Colonic mucosa (tissue), 4 donors: ENCODE measurements at places on chromosomes 7 and 10. TPM values are rescaled to one million over a fixed set of nuclear protein-coding genes. Genes with fewer than 3 reads are reported as not detected.

Gene HKDC1
- 19.0 TPM for total RNA-seq

Gene TMEM72
- total RNA-seq, result 17.6 TPM

DNA sequence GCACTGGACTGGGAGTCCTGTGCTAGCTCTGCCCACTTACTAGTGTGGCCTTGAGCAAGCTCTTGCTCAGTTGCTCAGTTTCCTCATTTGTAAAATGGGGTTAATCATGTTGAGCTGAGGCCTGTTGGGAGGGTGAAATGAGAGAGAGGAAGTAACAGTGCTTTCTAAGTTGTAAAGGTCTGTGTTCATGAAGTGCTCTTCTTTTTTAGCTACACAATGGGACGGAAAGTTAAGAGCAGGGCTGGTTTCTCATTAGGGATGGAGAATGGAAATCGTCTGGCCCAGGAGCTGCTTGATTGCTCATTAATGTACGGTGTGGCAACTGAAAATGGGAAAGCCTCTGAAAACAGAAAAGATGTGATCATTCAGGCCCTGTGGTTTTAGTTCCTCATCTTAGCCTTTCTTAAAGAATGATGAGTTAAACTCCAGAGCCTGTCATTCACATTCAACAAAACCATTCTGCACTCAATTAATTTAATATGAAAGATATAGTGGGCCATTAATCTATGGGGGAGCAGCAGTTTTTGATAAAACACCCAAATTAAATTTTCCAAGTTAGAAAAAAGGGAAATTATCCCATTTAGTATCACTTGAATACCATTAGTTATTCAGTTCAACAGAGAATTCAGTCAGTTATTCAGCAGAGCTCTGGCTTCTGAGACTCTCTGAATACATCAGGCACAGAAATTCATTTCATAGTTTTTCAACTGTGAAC lies 60.5 kb downstream of the SH2D4B start:
- no peaks in the 10 kb centered on the region for H3K36me3 ChIP-seq
- H3K4me1 ChIP-seq, result no peaks in the 10 kb centered on the region
- no peaks in the 10 kb centered on the region for H3K27me3 ChIP-seq
- DNase-seq, result no peak
- H3K4me3 ChIP-seq, result no peak overlapping the region
- no peak overlapping the region for H3K27ac ChIP-seq

DNA sequence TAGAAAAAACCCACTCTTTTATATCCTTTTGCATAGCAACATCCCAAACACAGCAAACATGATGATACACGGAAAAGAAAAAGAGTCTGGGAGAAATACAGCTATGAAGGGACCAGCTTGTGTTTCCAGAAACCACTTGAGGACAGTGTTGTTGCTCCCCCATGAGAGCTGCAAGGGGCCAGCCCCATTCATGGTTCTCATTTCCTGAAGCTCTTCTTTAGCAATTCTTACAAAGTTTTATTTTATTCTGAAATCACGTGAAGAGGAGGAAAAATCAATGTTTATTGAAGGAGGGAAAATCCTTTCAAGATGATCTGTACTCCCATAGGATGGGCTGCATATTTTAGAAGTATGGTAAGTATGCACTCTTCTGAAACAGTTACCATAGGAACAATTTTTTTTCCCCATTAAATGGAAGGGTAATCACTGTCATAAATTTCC lies 17.5 kb upstream of the PRTFDC1 start:
- H3K27me3 ChIP-seq, result no peaks in the 10 kb centered on the region
- H3K4me3 ChIP-seq, result no peak overlapping the region
- no peaks in the 10 kb centered on the region for H3K4me1 ChIP-seq
- H3K27ac ChIP-seq, result no peak overlapping the region
- DNase-seq, result no peak

GRCh38 chr7:139739863-139740597 lies 37.8 kb downstream of the HIPK2 start:
- peak; percentile 38 for DNase-seq
- no peak overlapping the region for H3K4me3 ChIP-seq
- H3K27me3 ChIP-seq, result no peaks in the 10 kb centered on the region
- peaks cover 21% of the 10 kb centered on the region for H3K4me1 ChIP-seq
- H3K27ac ChIP-seq, result peak overlapping the region; percentile 15
